CD4-positive, alpha-beta T cell treated with Interferon gamma for 1 hour (primary cell): ENCODE measurements at places on chromosomes 2 and 18.

DNA sequence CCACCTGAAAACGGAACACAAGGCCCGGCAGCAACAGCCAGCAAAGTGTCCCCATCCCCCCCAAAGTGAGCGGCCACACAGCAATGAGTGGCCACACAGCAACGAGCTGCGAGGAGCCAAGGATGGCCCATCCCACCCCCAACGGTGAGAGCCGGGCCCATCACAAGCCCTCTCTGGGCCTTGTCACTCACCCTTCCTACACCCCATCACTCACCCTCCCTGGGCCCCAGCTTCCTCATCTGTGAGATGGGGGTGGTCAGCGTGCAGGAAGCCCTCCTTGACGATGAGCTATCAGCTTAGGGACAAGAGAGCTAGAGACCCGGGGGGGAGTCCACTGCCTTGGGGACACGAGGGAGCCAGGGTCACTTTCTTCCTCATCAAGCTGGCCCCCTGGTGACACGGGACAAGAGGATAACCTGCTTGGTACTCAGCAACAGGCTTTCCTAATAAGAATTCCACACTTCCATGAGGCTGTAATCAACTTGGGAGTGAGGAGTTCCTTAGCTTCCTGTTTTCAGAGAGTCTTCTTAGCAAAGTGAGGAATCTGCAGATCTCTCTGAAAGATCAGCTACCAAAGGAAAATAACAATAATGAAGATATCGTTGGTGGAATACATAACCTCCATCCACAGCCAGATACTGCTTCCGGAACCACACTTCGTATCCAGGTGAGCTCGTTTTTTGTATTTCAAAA is 92.8 kb downstream of the HDAC4 start:
- DNase-seq = no peak

- no peak for DNase-seq
Measured at GRCh38 chr2:151808258-151809072, 19.8 kb downstream of the ARL5A start.

DNA sequence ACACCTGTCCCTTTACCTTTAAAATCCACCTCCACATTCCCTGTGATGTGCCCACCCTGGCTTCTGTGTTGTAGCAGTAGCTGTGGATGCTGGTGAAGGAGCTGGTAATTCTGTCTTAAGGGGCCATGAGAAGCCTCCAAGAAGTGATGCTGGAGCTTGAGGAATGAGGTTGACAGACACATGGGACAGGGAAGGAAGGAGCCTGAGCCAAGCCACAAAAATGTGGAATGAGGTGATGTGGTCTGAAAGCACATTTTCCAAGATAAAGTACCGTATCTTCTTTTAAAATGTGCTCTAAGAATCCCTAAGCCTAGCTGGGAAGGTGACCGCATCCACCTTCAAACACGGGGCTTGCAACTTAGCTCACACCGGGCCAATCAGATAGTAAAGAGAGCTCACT is 31.2 kb downstream of the VWA3B start:
- DNase-seq = no peak

GRCh38 chr2:108285616-108286015 is 3.1 kb upstream of the SULT1C2 start:
- DNase-seq = no peak

GRCh38 chr18:73669297-73669696 is 478.3 kb downstream of the FBXO15 start:
- DNase-seq = no peak

DNA sequence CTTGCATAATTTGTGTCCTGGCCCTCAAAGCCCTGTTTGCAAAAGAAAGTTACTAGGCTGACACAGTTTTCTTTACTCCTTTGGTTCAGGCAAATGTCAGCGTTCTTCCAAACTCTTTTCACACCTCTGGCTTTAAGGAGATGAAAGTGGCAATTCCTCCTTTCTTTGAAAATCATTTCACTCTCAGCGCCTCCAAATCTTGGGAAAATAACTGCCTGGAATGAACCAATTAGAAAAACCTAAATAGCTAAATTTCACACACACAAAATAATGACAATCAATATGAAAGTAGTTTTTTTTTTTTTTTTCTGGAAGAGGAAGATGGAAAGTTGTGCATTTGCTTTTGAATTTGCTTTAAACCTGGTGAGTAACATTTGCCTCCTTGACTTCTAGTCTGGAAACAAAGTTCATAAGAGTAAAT is 1.7 kb downstream of the MEIS1 start:
- no peak for DNase-seq

- no peak for DNase-seq
Measured at GRCh38 chr2:234250926-234251325, 200.4 kb downstream of the SPP2 start.

DNA sequence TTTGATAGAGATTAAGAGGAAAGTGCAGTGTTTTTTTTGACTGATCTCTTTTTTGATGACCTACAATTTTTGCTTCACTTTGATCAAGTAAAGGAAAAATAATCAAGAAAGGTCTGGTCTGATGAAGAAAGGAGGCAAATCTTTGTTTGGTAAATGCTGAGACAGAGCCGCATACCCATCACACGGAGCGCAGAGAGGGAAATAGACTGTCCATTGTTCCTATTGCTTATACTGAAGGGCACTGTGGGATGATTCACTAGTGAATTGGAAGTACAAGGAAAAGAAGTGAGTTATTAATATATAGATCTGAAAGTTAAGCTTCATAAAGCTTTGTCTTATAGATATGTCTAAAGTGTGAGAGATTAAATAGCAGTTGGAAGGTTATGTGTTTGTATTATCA is 455.1 kb downstream of the PLCL1 start:
- no peak for DNase-seq

DNA sequence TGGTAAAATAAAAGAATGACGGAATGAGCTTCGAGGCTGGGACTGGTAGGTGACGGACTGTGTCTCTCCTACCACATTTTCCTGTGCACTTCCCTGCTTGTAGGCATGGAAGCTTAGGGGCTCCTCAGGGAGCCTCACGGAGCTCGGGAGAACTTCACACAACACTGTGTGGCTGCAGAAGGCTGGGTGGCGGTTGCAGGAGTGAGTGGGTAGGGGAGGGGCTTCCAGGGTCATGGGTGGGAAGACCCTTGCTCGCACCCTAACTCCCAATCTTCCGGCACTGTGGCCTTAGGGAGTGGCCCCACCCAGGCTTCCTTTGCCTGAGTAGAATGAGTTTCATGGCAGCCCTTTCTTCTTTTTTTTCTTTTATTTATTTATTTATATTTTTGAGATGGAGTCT is 128.6 kb downstream of the INHBB start:
- no peak for DNase-seq

- no peak for DNase-seq
Measured at GRCh38 chr18:73461780-73462059, 593.9 kb upstream of the NETO1 start.

DNA sequence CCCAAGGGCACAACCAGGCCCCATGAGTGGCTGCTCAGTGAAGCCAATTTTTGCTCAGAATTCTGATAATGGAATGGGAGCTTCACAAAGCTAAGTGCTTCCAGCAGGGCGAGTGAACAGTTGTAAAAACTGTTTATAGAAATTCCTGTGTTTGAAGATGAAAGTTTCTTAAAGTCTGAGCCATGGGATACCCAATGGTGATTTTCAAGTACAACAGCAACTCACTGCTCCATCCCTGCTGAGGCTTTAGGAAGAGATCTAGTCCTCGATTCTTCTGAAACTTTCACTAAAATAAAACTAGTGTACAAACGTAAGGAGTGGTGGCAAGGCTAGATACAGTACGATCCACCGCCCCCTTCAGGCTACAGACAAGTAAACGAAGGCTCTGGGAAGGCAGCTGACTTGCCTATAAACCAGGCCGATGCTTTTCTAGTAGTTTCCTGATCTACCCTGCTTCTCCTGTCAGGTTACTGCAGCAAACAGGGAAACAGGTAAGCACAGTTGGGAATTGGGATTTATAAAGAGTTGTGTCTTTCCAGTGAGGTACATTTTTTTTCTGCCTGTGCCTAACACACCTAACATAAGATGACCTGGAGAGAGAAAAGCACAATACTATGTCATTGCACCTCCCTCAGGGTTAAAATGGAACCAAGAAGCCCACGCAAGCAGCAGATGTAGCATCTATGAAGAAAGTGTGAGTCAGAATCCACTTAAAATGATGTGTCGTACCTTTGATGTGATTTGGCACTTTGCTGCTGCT is 108.7 kb downstream of the UXS1 start:
- peak; percentile 53 for DNase-seq

DNA sequence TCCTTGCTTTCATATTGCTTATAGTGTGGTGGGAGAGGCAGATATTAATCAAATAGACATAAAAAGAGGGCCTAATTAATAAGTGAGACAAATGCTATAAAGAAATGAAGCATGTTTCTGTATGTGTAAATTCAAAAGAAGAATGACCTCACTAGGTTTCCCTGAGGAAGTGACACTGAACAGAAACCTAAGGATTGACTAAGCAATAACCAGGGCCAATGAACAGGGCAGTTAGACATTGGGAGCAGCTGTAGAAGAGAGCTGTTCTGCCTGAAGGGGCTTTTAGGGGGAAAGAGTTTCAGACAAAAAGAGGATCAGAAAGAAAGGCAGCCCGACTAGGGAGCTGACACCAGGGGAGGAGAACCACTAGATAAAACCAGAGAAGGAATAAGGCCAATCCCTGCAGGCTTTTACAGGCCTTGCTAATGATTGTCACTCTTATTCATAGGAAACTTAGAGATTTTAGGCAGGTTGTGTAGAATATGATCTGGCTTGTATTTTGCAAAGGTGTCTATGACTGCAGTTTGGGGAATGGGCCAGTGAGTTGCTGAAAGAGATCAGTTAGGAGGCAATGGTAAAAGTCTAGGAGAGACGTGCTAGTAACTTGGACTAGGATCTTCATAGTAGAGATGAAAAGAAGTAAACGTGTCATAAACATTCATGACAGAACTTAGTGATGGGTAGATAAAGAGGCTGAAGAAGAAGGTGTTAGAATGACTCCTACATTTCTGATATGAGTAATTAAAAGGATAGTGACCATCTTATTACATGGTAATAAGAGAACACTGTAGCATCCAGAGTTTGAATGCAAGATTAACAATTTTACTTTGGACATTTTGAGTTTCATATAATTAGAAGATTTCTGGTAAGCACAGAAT is 26.8 kb upstream of the NABP1 start:
- no peak for DNase-seq

DNA sequence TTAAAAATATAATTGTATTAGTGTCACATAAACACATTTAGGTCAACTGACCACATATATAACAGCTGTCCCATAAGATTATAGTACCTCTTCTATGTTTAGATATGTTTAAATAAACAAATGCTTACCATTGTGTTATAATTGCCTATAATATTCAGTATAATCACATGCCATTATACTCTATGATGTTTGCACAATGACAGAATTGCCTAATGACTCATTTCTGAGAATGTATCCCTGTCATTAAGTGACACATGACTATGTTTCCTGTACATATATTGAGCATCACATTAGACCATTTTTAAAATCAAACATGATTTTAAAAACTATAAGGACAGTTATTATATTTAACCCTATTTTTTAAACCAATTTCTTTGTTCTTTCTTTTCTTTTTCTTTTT is 89.8 kb downstream of the HS6ST1 start:
- DNase-seq = no peak

GRCh38 chr2:106032676-106033075 is 161.4 kb downstream of the UXS1 start:
- DNase-seq = no peak

GRCh38 chr2:157995117-157995516 is 106.6 kb upstream of the UPP2 start:
- DNase-seq = no peak

- peak; percentile 47 for DNase-seq
Measured at GRCh38 chr18:35756506-35757117, 175.1 kb downstream of the GALNT1 start.

GRCh38 chr2:157856187-157856515 is 20.0 kb downstream of the ACVR1 start:
- no peak for DNase-seq

DNA sequence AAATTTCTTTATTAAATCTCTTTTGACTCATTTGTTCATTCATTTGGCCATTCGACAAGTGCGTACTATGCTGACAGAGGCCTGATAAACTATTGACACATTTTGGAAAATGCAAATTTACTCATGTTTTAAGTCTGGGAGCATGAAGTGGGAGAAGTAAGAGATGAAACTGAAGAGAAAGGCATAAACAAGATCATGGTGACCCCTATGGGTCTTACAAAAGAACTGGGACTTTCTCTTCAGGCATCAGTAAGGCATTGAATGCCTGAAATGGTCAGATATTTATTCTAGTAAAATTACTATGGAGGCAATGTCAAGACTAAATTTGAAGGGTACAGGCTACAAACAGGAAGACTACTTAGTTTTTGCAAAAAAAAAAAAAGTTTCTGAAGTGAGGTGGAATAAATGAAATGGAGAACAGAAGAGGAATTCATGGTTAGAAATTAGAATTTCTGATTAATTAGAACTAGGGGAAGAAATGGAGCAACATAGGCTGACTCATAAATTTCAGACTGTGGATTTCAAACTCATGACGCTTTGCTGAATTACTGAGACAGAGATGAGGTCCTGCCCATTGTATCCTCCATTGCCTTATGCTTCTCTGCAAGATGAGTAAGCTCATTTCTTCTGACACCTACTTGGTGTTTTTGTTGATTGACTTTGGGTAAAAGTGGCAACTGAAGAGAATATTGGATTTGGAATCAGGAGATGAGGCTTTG is 32.7 kb downstream of the VSNL1 start:
- no peak for DNase-seq

DNA sequence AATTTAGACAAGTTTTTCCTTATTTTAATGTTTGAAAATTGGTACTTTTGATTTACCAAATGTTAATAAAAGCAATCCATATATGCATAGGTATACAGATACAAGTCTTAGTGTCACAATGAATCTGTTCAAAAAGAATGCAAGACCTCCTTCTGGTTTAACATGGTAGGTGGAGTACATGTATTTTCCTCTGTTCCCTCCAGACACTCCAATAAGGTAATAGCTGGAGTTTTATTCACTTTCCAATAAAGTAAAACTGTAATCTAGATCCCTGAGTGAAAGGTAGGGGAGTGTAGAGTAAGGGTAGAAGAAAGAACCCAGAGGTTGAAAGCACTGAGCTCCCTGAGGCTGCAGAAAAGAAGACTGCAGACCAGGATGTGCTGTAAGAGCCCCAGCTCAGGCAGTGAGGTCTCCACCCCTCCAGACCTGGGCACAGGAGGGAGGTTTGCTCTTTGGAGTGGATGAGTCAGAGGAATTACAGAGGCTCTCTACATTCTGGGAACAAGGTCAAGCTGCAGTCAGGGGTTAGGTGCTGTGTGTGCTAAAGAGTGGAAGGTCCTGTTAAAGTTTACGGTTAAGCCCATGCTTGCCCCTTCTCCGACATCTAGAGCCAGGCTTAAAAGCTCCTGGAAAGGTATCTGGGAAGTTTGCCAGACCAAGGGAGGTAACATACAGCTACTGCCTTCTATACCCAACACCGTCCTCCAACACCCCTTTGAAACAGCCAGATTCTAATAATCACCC is 27.6 kb upstream of the STAT1 start:
- no peak for DNase-seq

DNA sequence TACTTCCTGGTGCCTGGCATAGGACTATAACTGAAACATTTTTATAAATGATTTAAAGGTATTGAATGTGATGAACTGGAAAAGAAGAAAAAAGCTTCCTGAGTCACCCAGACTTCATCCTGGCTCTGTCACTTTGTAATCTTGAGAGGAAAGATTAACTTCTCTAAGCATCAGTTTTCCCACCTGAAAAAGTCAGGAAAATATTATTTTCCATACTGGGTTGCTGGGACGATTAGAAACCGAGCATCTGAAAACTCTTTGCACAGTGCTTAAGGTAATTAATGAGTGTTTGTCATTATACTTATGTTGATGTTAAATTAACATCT is 71.8 kb downstream of the FMNL2 start:
- DNase-seq = no peak

- DNase-seq = no peak
Measured at GRCh38 chr18:46920067-46920466, 2.7 kb downstream of the KATNAL2 start.

- DNase-seq = no peak
Measured at GRCh38 chr2:120861576-120862191, 126.0 kb downstream of the GLI2 start.
